ENCODE measurements at places on chromosomes 7 and 10.
A peak's percentile ranks its signal among the peaks of the same experiment; 100 is the strongest.

- DNase-seq, result no peak
These were observed 431.8 kb upstream of the MGMT start for GRCh38 chr10:129035052-129035827.

- peak; percentile 59 for DNase-seq
These were observed 3.8 kb downstream of the HILPDA start for GRCh38 chr7:128459394-128459878.

DNA sequence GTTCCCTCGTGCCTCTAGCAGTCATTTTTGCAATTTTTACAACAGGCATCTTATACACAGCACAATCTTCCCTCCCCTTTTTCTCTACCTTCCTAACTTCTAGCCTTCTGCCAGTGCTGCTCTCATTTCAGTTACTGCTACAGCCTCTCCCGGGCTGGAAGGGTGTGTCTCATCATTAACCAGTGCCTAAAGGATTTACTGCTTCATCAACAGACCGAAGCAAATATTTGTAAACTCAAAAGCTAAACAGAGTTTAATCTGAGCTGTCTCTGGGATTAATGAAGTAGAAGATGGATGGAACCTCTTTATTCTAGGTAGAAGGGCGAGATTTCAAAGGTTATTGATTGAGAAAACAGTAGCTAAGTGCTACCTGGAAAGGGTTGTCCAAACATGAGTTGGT, 94.3 kb downstream of the PRPF18 start:
- DNase-seq, result no peak

DNA sequence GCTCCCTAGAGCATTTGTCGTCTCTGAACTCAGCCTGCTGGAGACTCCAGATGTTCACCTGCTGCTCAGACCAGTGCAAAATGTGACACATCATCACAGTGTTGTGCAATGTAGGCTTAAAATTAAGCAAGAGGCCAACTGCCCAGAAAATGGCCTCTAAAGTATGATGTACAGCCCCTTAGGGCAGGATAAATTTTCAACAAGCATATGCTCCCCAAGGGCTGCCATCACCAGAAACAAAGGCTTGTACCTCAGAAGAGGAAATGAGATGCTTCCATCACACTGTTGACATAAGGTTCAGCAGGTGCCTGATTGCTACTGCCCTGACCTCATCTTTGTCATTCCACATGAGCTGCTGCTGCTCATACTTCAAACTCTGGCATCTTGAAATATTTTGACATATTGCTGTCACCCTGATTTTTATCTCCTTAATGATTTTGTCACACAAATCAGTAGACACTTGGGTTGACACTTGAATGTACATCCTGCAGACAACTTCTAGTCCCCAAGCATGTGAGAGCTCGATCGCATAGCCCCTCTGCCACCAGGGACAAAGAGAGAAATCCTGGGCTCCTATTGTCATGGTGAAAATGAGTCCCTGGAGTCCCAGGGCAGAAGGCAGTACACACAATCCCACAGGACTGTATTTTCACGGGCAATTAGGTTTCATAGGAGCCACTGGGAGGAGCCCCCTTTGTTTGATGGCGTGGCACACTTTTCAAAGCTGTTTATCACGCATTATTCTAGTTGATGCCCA, 219.7 kb upstream of the STK17A start:
- no peak for DNase-seq

DNA sequence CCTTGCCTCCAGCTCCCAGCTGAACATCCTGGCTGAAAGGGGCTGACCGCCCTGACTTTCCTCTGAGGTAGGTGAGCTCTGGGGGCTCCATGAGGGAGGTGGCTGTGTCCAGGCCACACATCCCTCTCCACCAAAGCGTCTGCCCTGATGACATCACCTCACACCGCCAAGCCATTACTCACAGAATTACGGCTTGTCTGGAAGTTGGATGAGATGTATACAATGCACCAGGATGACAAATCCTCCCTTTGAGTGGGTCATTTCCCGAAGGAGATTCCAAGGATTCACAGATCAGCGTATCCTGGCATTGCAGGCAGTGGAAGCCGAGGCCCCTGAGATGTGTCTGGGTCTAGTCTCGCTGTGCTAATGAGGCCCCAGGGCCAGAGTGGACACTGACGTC, 15.1 kb upstream of the RET start:
- no peak for DNase-seq

DNA sequence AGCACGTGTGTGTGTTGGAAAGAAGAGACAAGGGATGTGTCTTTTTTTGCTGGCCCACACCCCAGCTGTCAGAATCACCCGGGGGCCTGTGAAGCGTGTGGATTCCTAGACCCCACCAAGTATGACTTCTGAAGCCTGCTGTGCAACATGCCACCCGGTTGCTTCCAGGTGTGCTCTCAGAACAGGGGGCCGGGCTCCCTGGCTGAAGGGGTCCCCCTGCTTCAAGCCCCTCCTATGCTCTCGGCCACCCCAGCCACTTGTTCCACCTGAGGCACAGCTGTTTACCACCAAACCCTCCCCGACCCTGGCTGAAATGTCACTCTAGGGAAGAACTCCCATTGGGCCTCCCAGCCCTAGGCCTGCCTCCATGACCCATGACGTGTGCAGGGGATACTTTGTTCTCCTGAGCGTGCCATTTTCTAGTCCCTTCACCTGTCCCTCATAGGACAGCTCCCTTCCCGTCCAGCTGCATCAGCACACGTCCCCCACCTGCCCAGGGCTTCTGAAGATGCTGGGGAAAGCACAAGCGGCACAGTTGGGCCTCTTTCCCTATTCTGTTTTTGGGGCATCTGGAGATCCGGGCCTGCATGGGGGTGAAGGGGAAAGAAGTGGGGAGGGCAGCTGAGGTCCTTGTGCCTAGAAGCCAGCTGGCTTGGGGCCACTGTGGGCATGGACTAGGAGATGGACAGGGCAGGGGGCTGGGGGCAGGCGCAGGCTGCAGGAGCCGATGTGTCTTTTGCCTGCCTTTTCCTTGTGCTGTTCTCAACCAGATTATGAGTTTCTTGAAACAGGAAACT, 33.3 kb downstream of the CRHR2 start:
- DNase-seq, result no peak

DNA sequence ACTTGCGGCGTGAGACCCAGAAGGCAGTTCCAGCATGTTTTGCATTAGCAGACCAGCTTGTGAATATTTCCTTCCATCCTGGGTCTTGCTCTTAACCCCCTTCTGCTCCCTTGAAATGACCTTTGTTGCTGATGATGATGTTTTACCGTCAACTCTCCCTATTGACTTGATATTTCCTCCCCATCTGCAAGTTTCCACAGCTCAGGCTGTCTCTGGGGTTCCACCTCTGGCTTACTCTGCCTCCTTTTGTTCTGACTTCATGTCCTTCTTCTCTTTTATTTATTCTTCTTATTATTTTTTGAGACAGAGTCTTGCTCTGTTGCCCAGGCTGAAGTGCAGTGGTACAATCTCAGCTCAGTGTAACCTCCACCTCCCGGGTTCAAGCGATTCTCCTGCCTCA, 17.2 kb downstream of the BAMBI start:
- DNase-seq, result no peak

DNA sequence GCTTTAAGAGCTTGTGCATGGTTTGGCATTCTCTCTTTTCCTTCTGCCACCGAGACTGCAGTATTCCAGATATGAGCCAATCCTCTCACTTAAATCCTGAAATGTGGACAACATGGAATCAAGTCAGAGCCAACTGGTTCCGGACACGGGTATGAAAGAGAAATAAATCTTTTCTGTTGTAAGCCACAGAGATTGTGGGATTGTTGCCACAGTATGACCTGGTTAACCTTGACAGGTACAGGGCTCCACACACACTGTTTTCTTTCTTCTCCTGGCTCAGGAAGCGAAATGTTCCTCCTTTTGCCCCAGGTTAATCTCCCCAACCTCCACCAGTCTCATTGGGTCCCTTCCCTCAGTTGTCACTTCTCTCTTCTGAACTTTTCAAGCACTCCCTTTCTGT, 6.5 kb upstream of the NAMPT start:
- no peak for DNase-seq

GRCh38 chr7:139043823-139044812, 8.3 kb upstream of the ZC3HAV1L start:
- DNase-seq, result no peak

DNA sequence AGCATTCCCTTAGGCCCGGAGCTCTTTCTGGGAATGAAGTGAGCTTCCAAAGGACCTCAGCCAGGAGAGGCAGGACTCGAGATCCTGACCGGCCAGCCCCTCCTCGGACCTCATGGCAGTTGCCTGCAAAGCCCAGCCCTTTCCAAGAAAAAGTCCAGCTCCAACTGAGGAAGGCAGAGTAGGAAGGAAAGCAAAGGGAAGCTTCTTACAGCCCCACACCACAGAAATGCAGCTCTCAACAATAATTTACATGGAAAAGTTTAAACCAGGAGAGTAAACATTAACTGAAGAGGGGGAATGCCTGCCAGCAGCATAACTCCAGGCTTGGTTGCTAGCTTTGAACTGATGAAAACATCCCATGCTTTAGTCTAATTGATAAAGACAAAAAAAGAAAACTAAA, 153.9 kb upstream of the PFKP start:
- DNase-seq, result no peak

DNA sequence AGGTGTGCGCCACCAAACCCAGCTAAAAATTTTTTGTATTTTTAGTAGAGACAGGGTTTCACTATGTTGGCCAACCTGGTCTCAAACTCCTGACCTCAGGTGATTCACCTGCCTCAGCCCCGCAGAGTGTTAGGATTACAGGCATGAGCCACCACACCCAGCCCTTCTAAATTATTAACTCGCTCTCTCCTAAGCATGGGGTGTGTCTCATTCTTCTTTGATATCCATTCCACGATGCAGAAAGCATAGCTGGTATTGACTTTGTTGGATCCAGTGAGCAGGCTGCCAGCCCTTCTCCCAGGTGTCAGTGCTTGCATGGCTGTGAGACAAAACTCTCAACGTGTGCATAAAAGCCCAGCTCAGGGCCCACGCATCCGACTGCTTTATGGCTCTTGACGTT, 254.1 kb upstream of the PFKP start:
- no peak for DNase-seq

GRCh38 chr10:113169853-113170460, 219.9 kb downstream of the TCF7L2 start:
- DNase-seq, result no peak

DNA sequence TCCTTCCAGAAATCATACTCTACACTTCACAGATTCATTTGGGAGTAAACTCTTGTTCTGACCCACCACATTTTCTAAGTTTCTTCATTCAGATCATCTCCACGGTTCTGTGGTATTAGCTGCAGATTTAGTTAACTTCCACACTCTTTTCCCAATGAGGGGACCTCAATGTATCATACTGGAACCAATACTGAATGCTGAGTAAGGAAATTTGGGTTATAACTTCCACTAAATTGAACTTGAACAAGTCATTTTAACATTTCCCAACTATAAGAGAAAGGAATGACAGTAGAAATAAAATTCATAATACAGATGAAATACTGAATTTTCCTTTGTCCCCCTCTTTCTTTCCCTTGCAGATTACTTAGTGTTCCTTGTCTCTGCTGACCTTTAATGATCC, 131.4 kb downstream of the VPS41 start:
- no peak for DNase-seq

DNA sequence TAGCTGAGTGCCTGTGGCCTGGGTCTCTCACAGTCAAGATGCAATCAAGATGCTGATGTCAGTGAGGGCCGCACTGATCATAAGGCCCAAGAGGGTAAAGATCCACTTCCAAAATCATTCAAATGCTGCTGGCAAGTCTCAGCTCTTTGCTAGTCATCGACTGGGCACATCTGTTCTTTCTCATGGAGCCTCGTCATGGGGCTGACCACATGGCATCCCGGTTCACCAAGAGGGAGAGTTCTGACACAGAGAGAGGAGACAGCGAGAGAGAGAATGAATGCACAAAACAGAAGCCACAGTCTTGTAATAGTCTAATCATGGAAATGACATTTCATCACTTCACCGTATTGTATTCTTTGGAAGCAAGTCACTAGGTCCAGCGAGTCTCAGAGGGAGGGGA, 1067.5 kb upstream of the C7orf33 start:
- no peak for DNase-seq

DNA sequence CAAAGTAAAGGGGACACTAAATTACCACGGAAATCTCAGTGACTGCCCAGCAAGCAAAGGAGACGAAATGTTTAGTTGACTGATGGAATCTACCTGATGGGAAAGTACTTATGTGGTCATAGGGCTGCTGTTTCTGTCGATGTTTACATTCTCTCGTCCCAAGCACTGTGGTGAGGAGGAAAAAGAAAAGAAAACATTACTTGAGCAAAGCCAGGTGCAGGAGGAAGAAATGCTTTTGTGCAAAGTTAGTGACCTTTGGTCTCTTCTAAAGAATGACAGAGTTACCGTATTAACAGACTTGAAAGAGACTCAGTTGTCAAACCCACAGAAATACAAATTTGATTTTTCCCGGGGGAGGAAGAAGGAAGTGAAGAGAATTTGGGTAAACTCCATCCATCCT, 43.3 kb upstream of the FMC1 start:
- no peak for DNase-seq

DNA sequence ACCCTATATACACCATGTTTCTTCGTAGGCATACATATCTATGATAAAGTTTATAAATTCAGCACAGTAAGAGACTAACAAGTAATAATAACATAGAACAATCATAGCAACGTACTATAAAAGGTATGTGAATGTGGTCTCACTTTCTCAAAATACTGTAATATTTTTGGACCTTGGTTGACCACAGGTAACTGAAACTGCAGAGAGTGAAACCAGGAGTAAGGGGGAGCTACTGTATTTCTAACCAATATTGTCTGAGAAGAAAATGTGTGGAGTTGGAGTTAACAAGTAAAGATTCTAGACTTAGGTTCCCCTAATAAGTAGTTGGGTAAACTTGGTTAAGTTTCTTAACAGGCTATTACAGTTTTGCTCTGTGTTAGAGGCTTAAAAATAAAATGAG, 72.1 kb downstream of the GNAI1 start:
- no peak for DNase-seq

- DNase-seq, result no peak
These were observed 74.2 kb downstream of the MALSU1 start for GRCh38 chr7:23373151-23374004.

- no peak for DNase-seq
These were observed 199.9 kb downstream of the KLF6 start for GRCh38 chr10:3584926-3585784.

DNA sequence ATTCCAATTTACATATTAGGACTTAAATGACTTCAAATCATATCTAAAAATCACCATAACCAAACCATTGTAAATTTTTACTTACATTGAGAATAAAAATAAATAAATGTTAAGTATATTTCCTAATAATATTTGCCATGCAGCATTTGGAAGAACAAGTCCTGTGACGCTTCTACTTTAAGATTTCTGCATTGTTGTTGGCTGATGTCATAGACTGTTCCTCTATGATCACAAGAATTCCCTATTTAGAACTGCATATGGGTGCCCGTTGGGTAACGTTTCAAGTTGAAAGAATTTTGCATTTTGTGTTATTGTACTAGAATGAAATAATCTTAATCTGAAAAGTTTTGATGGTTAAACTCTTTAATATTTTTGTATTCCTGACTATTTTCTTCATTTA, 5.1 kb upstream of the ITGB1 start:
- DNase-seq, result no peak

DNA sequence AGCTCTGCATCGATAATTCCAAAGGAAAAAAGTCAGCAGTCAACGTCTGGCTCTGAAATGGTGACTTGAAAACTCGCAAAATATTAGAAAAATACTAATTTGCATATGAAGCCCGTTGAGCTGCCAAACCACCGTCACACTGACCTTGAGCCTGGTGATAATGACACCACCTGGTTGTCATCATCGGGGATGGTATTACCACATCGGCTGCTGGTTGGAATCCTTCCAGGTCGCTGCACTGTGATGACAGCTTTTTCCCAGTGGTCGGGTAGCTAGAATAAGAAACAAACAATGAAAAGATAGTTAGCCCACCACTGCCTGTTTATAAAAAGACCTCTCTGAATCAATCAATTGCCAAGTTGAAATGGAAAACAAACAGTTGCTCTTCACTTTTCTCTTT, 41.6 kb downstream of the LAMB1 start:
- DNase-seq, result no peak

Data from HCT116 (cell line).